ENCODE measurements at places on chromosomes 11 and 22. TPM values are rescaled to one million over a fixed set of nuclear protein-coding genes. Genes with fewer than 3 reads are reported as not detected.
A peak's percentile ranks its signal among the peaks of the same experiment; 100 is the strongest.

- DNase-seq, result no peak
These were observed 10.5 kb downstream of the RBM14 start for GRCh38 chr11:66626926-66627325.

DNA sequence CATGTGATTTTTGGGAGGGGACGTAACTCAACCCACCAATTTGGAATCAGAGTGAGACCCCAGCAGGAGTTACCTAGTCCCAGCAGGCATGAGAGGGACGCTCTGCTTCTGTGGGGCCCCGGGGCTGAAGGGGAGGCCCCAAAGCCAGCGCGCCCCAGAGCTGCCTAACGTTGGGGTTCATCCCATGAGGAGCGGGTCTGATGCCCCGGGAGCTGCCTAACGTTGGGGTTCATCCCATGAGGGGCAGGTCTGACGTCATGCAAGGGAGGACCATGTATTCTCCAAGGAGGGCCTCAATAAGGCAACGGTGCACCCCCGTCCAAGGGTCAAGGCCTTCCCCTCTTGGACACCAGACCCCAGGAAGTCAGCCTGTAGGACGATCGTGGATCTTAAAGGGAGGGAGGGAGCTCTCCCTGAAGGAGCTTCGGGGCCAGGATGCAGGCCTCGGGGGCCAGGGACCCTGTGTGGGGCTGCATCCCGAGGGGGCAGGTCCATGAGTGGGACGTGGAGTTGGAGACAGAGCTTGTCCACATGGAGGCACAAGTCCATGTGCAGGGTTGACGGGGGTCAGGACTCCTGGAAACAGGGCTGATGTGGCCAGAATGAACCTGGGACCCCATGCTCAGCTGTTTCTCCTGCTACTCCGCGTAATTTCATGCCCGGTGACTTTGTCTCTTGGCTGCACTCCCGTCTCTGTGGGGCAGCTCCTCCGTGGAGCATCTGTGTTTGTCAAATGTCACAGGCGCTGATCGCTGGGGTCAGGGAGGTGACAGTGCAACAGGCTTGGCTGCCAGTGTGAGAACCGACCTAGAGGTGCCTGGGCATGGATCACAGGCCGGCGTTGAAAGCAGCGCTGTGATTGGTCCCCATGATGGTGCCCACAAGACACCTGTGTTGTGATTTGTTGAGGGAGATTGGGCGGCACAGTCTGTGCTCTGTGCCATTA, 1029.1 kb downstream of the BRD1 start:
- no peak for DNase-seq

DNA sequence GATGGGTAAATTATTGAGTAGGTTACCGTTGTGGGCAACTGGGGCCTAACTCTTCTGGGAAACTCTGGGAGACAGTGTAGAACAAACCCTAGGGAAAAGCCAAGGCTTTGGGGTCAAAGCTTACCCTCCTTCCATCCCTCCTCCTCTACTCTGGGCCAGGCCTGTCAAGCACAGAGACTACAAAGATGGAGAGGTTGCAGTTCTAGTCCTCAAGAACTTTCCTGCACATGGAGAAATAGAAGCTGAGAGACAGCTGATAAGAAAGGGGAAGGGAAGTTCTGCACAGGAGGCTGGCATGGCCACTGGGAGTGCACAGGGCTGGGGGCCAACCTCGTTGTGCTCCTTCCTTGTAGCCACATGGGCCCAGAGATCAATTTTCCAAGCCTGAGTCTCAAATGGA, 67.2 kb upstream of the ALX4 start:
- DNase-seq, result no peak

DNA sequence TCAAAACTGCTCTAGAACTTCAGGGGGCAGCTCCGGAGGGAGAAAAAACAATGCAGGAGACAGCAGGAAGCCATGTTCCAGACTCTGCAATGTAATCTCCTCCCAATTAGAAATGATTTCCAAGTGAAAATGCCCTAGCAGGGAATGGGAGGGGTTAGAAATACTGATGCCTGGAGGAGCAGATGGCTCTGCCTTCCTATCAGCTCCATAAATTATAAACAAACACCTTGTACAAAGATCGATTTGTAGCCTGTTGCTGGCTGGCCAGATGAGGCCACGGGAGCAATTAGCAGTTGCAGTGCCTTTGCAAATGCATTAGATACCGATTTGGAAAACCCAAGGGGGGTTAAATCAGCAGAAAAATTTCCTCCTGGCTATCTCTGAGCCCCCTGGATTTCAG, 46.6 kb upstream of the CHRM4 start:
- DNase-seq, result no peak

DNA sequence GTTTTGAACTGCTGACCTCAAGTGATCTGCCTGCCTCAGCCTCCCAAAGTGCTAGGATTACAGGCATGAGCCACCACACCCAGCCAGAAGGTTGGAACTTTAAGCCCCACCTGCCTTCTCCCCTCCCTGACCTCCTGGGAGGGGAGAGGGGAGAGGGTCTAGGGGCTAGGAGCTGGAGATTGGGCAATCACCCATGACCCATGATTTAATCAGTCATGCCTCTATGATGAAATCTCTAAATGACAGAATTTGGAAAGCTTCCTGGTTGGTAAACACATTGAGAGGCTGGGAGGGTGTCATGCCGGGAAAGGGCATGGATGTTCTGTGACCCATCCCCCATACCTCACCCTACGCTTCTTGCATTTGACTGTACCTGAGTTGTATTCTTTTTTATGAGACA, 17.1 kb upstream of the TFIP11 start:
- DNase-seq, result no peak

GRCh38 chr11:111358038-111359001, 20.8 kb downstream of the POU2AF1 start:
- no peak for DNase-seq

DNA sequence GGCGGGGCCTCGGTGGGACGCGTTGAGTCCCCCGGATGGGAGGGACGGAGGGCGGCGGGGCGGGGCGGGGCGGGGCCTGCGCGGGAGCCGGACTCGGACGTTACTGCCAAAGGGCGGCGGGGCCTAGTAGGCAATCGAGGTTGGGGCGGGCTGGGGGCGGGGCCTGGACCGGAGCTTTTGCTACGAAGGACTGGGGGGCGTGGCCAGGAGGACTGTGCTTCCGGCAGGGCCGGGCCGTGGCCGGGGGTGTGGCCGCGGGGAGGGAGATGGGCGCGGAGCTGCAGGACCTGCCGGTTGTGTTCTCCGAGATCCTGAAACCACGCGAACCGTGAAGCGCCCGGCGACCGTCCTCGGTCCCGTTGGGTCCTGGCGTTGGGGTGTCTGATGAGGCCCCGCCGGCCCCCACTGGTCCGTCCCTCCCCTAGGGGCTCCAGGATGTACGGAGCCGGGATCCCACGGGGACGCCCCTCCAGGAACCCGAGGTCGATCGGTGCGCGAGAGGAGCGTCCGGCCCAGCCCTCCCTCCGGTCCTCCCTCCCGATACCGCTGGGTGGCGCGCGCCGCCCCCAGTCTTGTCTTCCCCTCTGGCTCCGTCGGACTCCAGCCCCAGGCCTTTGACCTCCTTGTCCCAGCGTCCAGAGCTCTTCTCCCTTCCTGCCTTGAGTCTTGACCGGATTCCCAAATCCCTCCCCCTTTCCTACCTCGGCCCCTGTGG, 648 bp upstream of the NUDT8 start:
- peak; percentile 98 for DNase-seq

GRCh38 chr11:105381941-105382340, 227.9 kb upstream of the GRIA4 start:
- no peak for DNase-seq

GRCh38 chr22:50544746-50545253, 899 bp upstream of the KLHDC7B start:
- no peak for DNase-seq

- no peak for DNase-seq
These were observed 69.1 kb upstream of the SUSD2 start for GRCh38 chr22:24112188-24112587.

- DNase-seq, result no peak
These were observed 84.2 kb downstream of the FDX1 start for GRCh38 chr11:110513846-110514437.

DNA sequence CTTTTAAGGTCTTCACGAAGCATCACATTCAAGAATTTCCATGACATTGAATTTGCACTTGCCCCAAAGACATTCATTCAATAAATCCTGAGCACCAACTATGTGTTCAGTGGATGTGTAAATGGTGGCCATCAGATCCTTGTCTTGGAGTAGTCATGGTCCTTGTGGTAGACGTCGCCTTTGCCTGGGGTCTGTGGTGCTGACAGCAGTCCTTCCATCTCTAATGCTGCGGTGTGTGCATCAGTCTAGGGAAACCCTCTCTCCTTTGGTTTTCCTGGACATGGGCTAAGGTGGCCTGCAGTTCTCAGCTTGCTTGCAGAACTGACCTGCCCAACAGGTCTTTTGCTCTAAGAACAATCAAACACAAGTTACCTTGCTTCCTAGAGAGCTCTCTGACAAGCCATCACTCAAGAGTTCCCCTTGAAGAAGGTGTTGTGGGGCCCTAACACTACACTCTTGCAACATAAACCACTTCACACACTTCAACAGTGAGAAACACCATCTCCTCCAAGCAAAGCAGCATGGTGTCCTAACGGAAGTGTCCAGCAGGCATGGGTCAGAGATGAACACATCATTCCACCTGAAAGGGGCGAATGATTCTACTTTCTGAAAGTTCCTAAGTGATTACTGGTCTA, 72.1 kb downstream of the BUD13 start:
- no peak for DNase-seq

DNA sequence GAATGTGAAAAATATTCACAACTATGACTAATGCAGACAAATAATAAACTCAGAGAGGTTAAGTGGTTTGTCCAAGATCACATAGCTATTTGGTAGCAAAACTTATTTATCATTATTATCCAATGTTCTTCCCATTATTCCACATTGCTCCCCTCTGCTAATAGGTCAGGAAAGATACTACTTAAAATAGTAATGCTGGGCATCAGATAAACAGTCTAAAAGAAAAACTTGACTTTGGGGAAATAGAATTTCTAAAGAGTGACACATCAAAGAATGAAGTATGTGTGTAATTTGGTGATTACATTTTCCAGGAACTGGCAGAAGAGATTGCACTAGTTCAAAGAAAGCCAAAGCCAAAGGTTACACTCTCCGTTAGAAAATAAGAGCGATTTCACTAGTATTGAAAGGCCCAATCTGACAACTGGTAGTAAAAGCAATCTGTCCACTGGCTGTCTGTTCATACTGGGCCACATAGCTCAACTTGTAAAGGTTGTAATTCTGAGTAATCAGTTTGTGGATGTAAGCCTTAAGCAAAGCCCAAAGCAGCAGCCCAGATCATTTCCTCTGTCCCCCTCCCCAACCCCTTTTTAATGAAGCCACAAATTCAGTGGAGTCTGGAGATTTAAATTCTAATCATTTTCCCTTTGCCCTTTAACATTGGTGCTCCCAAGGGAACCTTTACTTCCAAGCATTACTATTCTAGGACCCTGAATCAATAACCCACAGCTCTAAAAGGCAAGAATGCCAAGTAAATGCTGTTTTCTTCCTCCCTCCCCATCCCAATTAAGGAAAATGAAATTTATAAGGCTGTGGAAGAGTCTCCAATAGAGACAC, 283.5 kb downstream of the TTC28 start:
- DNase-seq, result no peak

DNA sequence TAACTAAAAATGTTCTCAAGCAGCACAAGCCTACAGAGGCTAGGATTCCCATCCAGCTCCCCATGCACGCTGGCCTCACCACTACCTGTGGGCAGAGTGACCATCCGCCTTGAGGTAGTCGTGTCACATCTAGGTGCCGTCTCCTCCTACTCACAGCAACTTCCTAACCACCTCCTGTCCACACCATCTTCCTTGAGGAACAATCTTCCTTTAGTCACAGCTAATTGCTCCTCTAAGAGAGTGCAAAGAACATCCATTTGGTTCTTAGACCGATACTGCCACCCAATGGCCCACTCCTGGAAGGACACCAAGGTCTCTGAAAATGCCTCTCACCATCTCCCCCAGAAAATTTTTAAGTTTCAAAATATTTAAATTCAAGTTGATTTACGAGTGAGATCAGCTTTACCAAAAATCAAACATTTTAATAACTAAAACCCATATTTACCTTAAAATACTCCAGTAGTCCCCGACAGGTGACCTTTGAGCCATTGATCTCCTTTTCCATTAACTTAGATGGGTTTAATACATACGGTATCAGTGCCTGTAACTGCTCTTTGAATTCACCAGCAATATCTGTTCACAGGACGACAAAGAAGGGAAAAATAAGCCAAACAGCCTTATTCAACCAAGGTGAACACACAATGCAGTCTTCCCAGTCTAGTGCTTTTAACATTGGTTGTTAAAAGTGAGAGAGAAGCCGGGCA, 21.7 kb upstream of the PLAAT3 start:
- DNase-seq, result peak; percentile 23

- DNase-seq, result no peak
These were observed 1595.5 kb upstream of the TENM4 start for GRCh38 chr11:81036168-81036870.

DNA sequence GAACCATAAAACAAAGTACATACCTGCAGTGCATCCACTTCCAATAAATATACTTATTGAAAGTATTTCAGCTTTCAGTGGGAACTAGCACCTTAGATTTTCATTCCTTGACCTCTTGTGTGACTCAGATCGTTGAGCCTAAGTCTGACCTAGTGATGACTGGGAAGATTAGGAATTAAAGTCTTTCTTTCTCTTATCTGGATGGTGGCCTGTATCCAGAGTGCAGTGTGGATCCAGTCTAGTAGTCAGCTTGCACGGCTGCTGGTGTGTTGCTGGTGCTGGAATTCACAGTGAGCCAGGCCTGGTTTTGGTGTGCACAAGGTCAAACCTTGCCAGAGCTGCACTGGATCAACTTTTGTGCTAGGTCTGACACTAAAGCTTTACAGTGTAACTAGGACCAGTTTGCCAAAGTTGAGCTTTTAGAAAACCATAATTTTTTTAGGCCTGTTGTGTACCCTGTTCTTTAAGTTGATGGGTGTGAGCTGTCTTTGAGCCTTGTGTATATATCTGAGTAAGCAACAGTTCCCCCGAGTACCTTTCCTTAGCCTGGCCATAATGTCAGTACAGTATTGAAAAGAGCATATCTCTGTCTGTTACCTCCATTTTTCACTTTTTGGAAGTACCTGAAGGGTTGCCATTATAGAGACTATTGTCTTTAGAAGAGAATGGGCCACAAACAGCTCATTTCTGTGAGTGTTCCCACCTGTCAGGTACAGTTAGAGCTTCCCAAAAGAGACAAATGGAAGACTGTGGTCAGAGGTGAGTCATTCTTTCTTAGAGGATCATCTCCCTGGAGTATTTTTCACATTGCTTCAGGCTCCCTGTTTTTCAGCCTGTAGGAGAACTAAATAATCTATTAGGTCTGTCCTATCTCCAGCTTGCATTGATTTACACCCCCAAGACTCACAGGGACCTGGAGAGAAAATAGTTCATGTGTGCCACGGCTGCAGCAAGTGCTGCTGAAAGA, 89.8 kb downstream of the ALX4 start:
- DNase-seq, result no peak

- DNase-seq, result no peak
These were observed 209.1 kb downstream of the DDX10 start for GRCh38 chr11:108873941-108874340.

ARHGAP20 gene
- 0.13 TPM for total RNA-seq

AMBRA1 gene
- total RNA-seq, result 13.5 TPM

PIM3 gene
- total RNA-seq, result 163 TPM
